Mesangial cell (primary cell): ENCODE measurements at places on chromosomes 3 and 15. TPM values are rescaled to one million over a fixed set of nuclear protein-coding genes. Genes with fewer than 3 reads are reported as not detected.

Gene ZNF80
- total RNA-seq: not detected in 2 replicates

Gene TMIE
- total RNA-seq: 0.13 TPM in 1 of 2 replicates, not detected in the other

Gene CPB1
- not detected in 2 replicates for total RNA-seq

Gene P2RY13
- not detected in 2 replicates for total RNA-seq
